Fibroblast of skin of scalp (primary cell): ENCODE measurements at places on chromosomes 7 and 10.
A peak's percentile ranks its signal among the peaks of the same experiment; 100 is the strongest.

GRCh38 chr7:42457663-42458062, 220.7 kb upstream of the GLI3 start:
- no peak for DNase-seq

- DNase-seq, result no peak
Observed at GRCh38 chr7:139726485-139726869, 51.3 kb downstream of the HIPK2 start.

- peak; percentile 53 for DNase-seq
Observed at GRCh38 chr7:55177068-55177530, 158.3 kb downstream of the EGFR start.

- DNase-seq, result no peak
Observed at GRCh38 chr7:18347170-18347569, 148.4 kb upstream of the HDAC9 start.

DNA sequence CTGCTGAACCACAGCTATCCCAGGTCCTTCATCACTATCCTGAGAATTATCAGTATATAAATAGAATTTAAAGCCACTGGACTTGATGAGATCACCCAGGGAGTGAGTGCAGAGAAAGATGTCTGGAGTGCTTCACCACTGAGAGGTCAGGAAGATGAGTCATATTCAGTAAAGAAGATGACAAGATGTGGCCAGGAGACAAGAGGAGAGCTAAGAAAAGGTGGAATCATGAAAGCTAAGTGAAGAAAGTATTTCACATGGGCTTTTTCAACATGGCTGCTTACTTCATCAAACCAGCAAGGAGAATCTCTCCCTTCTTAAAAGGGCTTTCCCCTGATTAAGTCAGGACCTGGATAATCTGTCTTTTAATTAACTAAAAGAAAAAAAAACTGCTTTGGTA, 9.1 kb upstream of the PRKAR2B start:
- peak; percentile 79 for DNase-seq

DNA sequence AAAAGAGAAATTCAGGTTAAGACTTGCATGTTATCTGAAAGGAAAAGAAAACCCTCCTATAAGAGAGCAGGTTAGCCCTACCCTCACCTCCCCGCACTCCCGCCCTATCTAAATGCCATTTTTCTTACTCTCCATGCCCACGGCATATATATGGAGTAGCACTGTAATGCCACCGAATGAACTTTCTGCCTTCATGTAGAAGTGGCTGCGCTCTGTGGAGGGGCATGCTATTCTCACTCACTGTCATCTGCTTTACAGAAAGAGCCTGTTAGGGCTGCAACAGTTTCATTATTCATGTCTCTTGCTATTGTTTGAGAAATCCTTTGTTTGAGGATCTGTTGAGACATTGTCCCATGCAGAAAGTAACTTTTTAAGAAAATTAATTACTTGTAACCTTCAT, 1190.6 kb downstream of the SORCS1 start:
- no peak for DNase-seq

DNA sequence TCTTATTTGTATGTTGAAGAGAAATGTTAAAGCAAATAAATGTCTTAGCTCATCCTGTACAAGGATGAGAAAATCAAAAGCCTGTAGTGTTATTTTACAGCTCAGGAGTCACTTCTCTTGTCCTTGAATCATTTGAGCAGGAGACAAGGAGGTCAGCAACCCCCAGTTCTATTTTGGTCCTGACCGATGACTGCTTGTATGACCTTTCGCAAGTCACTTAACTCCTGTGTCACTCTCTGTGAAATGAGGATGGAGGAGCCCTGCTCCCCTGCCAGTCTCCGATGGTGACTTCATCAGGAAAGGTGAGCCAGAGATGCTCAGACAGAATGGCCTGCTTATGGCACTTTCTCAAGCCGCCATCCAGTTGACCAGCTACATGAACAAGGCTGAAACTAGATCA, 101.0 kb downstream of the CELF2 start:
- DNase-seq, result no peak

DNA sequence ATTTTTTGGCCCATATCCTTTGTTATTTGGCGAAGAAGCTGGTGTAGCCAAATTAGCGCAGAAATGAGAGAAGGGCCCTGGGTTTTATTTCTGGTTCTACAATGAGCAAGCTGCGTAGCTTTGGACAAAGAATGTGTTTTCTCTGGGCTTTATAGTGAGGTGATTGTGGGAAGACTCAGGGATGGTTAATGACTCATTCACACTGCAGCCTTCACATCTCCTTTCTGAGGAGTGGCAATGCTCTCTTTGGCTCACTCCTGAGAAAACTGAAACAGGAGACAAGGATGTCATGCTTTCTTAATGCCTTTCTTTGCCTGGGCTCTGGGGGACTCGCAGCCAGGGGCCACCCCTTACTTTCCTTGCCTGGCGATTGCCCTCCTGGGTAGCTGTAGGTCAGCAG, 271.0 kb upstream of the PODXL start:
- no peak for DNase-seq

- no peak for DNase-seq
Observed at GRCh38 chr7:33346055-33346454, 216.7 kb downstream of the BBS9 start.
